Immature natural killer cell (primary cell): ENCODE measurements at places on chromosomes 4 and X.

DNA sequence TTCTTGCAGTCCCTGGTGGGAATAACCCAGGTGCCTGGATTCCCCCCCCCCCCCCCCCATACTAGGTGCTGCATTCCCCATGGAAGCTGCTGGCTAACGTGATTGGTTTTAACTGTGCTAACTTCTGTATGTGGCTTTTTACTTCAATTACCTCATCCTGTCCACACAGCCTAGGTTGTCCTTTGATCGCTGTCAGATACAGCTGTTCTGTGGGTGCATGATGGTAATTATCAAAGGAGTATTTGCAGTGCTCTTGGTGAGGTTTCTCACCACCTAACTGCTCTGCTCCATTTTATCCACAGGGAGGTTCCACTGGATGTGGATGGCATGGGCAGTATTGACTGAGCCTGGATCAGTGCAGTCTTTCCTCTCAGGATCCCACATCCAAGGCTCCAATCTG is 93.0 kb downstream of the ZNF518B start:
- DNase-seq = no peak

DNA sequence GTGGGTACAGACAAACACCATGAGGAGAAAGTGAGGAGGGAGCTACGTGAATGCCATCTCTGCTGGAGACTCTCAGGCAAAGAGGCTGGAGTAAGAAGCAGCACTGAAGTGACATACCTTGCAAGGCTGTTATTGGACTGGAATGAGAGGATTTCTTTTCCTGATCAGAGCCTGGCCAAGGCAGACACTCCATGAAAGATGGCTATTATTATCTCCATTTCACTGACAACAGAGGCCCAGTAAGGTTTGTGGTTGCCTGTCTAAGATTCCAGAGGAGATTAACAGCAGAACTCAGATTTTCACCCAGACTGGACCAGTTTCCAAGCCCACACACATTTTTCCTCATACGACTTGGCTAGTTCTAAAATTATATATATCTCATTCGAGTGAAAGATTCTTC is 162.0 kb upstream of the EOLA2 start:
- DNase-seq = no peak

DNA sequence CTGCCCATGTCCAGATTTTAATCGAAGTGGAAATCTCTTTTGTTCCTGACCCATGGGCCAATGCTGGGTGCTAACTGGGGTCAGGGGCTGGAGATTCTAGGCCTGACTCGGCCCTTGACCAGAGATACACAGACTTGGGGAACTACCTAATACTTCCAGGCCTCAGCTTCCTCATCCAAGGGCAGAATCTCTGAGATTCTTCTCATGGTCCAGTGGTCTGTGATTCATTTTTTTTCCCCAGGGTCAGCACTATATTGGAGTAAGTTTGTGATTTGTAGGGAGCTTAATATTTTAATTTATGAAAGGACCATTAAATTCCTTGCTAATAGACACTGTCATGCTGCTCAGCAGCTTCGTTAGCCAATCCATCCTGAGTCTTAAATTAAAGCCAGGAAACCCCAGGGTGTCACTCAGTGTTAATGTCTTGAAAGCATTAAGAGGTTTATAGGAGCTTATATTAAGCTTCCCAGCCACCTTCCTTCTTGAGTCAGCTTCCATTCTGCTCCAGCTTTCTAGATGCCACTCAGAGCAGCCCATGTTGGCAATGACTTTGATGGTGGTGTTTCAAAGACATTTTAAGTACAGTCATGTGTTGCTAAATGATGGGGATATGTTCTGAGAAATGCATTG is 27.0 kb upstream of the PROM1 start:
- no peak for DNase-seq

DNA sequence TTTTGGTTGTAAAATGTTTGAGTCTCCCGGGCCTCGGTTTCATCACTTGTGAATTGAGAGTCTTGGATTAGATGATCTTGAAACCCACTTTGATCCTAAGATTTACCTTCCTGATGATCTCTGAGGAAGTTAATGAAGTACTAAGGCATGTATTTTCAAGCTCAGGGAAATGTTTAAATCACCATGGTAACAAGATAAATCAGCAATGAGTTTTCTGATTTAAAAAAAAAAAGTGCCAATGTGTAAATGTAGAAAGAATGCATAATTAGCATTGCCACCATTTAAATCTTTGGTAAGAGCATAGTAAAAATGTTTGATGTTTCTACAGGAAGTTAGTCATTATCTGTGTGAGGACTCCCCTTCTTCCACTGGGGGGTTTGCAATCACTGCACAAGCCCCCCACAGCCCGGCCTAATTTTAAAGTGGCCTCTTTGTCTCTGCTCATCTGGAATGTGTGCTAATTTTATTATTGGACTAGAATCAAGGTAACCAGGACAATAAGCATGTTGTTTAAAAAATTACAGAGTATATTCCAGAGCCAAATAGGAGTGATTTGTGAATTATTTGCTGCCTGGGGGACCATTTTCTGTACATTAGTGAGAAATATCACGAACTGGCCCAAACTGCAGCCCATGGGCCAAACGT is 93.6 kb downstream of the SLC34A2 start:
- DNase-seq = no peak

- no peak for DNase-seq
Measured at GRCh38 chr4:72553540-72554337, 15.3 kb downstream of the ADAMTS3 start.

GRCh38 chrX:109818976-109819375 is 85.9 kb upstream of the ACSL4 start:
- no peak for DNase-seq

DNA sequence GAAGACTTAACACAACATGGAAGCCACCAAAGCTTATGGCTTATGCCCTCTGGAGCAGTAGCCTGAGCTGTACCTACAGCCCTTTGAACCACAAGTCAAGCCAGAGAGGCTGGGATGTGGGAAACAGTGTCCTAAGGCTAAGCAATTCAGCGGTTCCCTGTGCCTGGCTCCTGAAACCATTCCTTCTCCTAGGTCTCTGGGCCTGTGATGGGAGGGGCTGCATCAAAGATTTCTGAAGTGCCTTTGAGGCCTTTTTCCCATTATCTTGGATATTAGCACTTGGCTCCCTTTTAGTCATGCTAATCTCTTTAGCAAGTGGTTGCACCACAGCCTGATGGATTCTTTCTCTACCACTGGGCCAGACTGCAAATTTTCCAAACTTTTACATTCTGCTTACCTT is 140.5 kb upstream of the NUDT10 start:
- DNase-seq = no peak

GRCh38 chr4:45155081-45155777 is 428.9 kb upstream of the GNPDA2 start:
- DNase-seq = no peak

DNA sequence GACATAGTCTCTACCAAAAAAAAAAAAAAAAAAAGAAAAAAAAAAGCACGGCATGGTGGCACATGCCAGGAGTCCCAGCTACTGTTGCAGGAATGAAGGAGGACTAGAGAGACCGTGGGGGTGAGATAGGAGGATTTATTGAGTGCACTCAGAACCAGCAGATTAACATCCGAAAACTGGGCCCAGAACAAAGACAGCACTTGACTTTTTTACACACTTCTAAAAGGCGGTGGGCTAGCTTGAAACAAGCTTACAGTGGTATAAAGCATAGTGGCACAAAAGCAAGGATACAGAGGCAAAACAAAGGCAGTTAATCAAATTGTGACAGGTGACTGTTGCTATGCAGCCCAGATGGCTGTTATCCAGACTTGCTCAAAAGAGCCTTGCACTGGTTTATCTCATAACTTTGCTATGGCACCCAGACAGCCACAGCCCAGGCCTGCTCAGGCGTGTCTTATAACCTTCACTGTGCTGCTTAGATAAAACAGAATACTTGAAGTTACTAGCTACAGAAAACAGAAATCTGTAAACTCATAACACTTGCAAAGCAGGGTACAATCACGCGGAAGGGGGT is 9.9 kb upstream of the PI4K2B start:
- no peak for DNase-seq

- no peak for DNase-seq
Measured at GRCh38 chr4:152972821-152973628, 36.9 kb downstream of the FHDC1 start.

- no peak for DNase-seq
Measured at GRCh38 chrX:103910430-103910829, 52.0 kb upstream of the TMSB15B start.

- no peak for DNase-seq
Measured at GRCh38 chrX:82676386-82676785, 831.7 kb upstream of the POU3F4 start.

GRCh38 chrX:43876680-43877079 is 5.6 kb downstream of the MAOB start:
- no peak for DNase-seq

DNA sequence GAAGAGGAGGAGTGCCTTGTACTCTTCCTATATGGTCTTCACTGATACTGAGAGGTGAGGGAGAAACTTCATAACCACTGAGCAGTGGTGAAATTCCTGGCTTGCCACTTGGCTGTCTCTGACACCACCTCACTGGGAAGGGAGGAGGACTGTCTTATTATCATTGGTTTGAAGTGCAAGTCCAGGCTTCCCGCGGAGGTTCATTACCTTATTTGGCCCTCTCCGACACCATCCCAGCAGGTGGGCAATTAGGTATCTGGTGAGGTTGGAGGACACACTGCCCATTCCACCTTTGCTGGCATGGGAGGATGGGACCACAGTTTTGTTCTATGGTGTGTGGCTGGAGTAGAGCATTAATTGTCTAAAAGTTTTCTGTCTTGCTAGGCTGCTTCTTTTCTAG is 206.1 kb downstream of the LHFPL1 start:
- no peak for DNase-seq

GRCh38 chr4:110614976-110615352 is 7.9 kb downstream of the PITX2 start:
- DNase-seq = no peak

GRCh38 chr4:101850698-101851097 is 60.2 kb downstream of the BANK1 start:
- no peak for DNase-seq

GRCh38 chrX:121869876-121870477 is 822.6 kb downstream of the GLUD2 start:
- DNase-seq = no peak

DNA sequence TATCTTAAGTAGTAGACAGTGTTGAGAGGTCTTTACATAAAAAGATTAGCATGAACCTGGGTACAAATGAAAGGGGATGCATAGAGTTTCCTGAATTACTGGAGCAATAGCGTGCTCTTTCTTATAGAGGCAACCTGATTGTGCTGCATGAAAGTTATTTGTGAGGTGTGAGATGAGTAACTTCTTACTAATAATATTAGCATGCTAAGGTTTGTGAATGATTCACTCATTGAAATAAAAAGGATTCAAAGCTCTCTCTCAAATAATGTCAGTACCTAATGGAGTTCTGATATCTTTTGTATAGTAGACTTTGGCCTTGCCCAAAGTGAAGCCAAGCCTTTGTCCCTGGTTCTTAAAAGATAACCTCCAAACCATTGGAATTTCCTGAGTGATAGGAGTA is 131.0 kb upstream of the CXXC4 start:
- DNase-seq = no peak

- DNase-seq = no peak
Measured at GRCh38 chrX:134676436-134676835, 18.2 kb upstream of the PLAC1 start.

DNA sequence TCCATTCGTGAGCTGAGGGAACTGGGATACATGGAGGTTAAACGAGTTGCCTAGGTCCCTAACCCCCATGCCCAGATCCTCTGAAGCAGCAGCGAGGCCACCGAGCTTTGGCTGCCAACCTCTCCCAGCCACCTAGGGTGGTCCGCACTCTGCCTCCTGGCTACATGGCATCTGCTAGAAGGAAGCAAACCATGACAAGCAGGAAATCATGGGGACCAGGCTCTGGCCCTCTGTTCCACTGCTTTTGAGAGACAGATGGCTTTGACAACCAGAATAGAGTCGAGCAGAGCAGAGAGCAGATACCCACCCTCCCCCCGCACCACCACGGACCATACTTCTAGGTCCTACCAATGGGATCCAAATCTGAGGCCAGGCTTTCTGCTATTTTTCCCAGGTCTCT is 37.5 kb upstream of the NKRF start:
- DNase-seq = no peak

- DNase-seq = no peak
Measured at GRCh38 chr4:182245541-182246215, 2.5 kb downstream of the TENM3 start.

GRCh38 chrX:16702700-16703599 is 9.5 kb downstream of the CTPS2 start:
- no peak for DNase-seq

DNA sequence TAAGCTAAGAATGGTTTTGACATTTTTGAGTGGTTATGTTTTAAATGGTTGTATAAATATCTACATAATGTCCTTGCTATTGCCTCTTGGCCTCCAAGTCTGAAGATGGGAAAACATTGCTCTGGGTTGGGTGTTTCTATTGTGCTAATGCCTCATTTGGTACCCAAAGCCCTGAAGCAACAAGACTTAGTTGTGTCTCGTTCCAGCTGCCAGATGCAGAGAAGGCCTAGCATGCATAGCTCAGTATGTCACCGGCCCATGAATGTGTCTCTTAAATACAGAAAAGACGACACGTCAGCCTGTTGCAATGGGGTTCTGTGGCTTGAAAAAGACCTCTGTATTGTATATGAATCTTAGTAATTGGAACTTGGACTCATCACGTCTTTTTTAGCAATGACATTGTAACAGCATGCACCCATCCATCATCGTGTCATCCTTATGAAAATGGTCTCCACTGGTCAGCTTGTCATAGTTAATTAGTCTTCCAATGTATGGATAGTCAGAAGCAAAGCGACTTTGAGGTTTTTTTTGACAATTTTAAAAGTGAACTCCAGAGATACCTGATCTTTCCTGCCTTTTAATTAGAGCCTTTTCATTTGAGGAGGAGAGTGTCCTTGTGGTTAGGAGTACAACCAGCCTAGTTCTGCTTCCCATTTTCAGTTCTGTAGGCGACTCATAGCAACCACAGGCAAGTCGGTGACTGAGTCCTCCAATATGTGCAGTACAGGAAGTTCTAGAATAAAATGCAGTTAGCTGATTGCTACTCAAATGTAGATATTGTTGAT is 126.4 kb upstream of the GATB start:
- no peak for DNase-seq

GRCh38 chr4:176920694-176921093 is 128.0 kb upstream of the VEGFC start:
- no peak for DNase-seq

DNA sequence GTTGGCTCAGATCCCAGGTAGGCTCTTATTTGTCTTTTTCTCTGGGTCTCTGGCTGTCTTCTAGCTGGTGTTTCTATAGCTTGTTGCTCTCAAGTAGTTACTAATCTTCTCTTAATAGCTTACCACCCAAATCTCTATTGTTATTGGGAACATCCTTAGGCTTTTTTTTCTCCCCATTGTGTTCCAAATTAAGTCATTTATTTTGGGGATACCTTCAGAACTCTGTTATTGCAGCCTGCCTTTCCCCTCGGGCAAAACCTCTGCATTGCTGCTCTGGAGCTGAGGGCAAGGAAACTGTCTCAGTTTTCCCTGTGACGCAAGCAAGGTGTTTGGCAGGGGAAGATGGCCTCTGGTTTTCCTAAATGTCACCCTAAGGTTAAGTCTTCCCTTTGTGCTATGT is 338.1 kb upstream of the ZCCHC13 start:
- DNase-seq = no peak

- no peak for DNase-seq
Measured at GRCh38 chr4:41611124-41611838, 73.3 kb downstream of the LIMCH1 start.

GRCh38 chr4:77052352-77052751 is 23.4 kb downstream of the CCNI start:
- DNase-seq = peak; percentile 44

- no peak for DNase-seq
Measured at GRCh38 chr4:6267573-6267972, 2.1 kb upstream of the WFS1 start.

GRCh38 chr4:84531689-84532088 is 32.6 kb upstream of the NKX6-1 start:
- DNase-seq = no peak

GRCh38 chr4:87941537-87942392 is 33.7 kb upstream of the SPP1 start:
- no peak for DNase-seq
